ENCODE measurements at places on chromosomes 7 and 10. TPM values are rescaled to one million over a fixed set of nuclear protein-coding genes. Genes with fewer than 3 reads are reported as not detected.

The AFAP1L2 gene
- total RNA-seq: 32.0 TPM

The ZNF804B gene
- not detected for total RNA-seq

The MAP3K8 gene
- 52.1 TPM for total RNA-seq

The CCDC3 gene
- 54.2 TPM for total RNA-seq

The CALHM3 gene
- not detected for total RNA-seq

The ALOX5 gene
- total RNA-seq: 13.2 TPM

The BBS9 gene
- 16.4 TPM for total RNA-seq

The AMPH gene
- 2.0 TPM for total RNA-seq

The ATOH7 gene
- total RNA-seq: not detected

The LRIT1 gene
- total RNA-seq: not detected

The ABCB1 gene
- 2.0 TPM for total RNA-seq

The DNAH11 gene
- total RNA-seq: 0.57 TPM

The TFPI2 gene
- 1.4 TPM for total RNA-seq

The PAOX gene
- 9.8 TPM for total RNA-seq

The HKDC1 gene
- 0.15 TPM for total RNA-seq

Measured in suprapubic skin (tissue), 4 donors.